ENCODE measurements at places on chromosomes 2 and 18.

GRCh38 chr2:67215214-67216055 is 181.7 kb upstream of the ETAA1 start:
- no peak overlapping the region for H3K27ac ChIP-seq
- no peaks in the 10 kb centered on the region for H3K4me1 ChIP-seq
- H3K27me3 ChIP-seq = no peaks in the 10 kb centered on the region
- no peak for DNase-seq
- no peaks in the 10 kb centered on the region for H3K36me3 ChIP-seq

DNA sequence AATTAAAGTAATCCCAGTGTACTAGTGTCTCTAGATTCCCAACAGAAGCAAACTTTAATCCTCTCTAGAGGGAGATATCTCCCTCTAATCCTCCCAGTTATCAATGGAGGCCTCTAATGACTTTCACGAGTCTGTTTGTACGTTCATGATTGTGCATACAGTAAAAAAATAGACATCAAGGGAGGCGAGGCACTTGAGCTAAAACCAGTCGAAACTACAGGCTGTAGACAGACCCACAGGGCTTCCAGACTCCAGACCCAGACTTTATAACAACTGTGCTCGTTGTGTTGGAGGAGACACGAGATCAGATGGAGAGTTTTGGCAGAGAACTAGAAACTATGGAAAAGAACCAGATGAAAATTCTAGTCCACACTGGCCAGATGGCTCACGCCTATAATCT is 7.0 kb downstream of the DGKD start:
- no peak overlapping the region for H3K4me3 ChIP-seq
- H3K27ac ChIP-seq = no peak overlapping the region
- H3K27me3 ChIP-seq = no peaks in the 10 kb centered on the region
- no peaks in the 10 kb centered on the region for H3K4me1 ChIP-seq
- H3K36me3 ChIP-seq = no peaks in the 10 kb centered on the region

DNA sequence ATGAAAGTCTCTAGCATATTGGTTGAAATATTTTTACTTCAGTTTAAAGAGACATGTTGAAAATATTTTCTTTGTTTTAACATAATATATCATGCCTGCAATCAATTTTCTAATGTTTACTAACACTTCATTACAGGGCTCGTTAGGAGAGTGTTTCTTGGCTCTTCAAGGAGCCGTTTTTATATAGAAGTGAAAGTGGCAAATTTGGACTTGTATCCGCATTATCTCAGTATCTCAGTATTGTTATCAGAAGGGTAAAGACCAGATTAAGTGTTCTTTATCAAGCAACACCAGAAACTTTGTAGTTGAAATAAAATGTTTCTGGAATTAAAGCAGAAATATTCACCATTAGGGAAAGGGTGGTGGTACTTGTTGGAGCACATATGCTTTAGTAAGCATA is 97.8 kb downstream of the BABAM2 start:
- H3K4me1 ChIP-seq = no peaks in the 10 kb centered on the region
- no peak overlapping the region for H3K27ac ChIP-seq
- no peak overlapping the region for H3K4me3 ChIP-seq
- no peaks in the 10 kb centered on the region for H3K27me3 ChIP-seq
- DNase-seq = no peak

- DNase-seq = no peak
- H3K4me1 ChIP-seq = no peaks in the 10 kb centered on the region
- H3K36me3 ChIP-seq = no peaks in the 10 kb centered on the region
Measured at GRCh38 chr18:31424383-31424988, 23.1 kb upstream of the DSG3 start.

DNA sequence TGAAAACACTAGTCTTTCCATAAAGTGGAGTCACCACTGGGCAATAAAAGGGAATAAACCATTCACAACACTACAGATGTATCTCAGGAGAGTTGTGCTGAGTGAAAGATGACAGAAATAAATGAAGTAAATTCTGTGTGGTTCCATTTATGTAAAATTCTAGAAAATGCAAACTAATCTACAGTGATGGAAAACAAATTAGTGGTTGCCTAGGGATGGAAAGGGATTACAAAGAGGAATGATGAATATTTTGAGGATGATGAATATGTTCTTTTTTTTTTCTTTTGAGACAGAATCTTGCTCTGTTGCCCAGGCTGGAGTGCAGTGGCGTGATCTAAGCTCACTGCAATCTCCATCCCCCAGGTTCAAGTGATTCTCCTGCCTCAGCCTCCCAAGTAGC is 123.0 kb downstream of the MAPK4 start:
- no peaks in the 10 kb centered on the region for H3K36me3 ChIP-seq
- H3K4me1 ChIP-seq = no peaks in the 10 kb centered on the region

- DNase-seq = no peak
- H3K27ac ChIP-seq = no peak overlapping the region
- no peaks in the 10 kb centered on the region for H3K27me3 ChIP-seq
- no peaks in the 10 kb centered on the region for H3K36me3 ChIP-seq
- H3K4me3 ChIP-seq = no peak overlapping the region
- H3K4me1 ChIP-seq = no peaks in the 10 kb centered on the region
Measured at GRCh38 chr18:68837665-68838451, 40.0 kb downstream of the CCDC102B start.

DNA sequence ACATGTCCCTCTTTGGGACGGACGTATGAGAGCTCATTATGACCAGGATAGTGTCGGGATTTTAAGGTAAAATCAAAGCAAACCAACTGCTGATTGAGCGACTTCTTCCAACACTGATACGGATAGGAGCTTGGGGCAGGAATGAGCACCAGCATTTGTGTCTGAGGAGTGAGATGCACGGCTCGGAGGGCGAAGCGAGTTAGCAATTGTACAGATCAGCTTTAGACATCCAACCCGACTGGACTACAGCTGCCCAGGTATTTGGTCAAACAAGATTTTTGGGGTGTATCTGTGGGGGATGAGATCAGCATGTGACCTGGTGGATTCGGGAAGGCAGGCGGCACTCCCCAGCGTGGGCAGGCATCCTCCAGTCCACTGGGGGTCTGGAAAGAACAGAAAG is 76.1 kb downstream of the NDUFA10 start:
- peaks cover 18% of the 10 kb centered on the region for H3K4me1 ChIP-seq
- no peaks in the 10 kb centered on the region for H3K36me3 ChIP-seq
- no peaks in the 10 kb centered on the region for H3K27me3 ChIP-seq
- H3K27ac ChIP-seq = no peak overlapping the region
- H3K4me3 ChIP-seq = no peak overlapping the region

DNA sequence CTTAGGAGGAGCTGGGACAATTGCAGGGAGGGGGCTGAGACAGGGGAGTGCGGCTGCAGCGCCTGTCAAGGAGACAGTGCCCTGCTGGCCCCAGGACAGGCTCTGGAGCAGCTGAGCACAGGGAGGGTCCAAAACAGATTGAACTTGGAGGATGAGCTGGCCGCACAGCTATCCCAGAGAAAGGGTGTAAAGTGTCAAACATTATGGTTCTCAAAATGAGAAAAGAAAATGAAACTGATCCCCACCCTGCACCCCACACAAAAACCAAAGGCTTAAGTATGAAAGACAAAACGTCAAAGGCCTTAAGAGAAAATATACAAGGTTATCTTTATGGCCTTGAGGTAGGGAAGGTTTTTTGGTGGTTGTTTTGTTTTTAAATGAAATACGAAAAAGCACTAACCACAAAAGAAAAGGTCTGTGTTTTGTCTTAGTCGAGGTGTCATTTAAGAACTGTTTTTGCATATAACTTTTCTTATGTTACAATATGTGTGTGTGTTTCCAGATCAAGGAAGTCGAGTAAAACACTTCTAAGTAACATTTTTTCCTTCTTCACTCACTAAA is 111.8 kb downstream of the HDAC4 start:
- no peak overlapping the region for H3K4me3 ChIP-seq
- H3K4me1 ChIP-seq = no peaks in the 10 kb centered on the region
- no peaks in the 10 kb centered on the region for H3K36me3 ChIP-seq
- H3K27ac ChIP-seq = peak overlapping the region; percentile 90
- no peaks in the 10 kb centered on the region for H3K27me3 ChIP-seq
- no peak for DNase-seq

DNA sequence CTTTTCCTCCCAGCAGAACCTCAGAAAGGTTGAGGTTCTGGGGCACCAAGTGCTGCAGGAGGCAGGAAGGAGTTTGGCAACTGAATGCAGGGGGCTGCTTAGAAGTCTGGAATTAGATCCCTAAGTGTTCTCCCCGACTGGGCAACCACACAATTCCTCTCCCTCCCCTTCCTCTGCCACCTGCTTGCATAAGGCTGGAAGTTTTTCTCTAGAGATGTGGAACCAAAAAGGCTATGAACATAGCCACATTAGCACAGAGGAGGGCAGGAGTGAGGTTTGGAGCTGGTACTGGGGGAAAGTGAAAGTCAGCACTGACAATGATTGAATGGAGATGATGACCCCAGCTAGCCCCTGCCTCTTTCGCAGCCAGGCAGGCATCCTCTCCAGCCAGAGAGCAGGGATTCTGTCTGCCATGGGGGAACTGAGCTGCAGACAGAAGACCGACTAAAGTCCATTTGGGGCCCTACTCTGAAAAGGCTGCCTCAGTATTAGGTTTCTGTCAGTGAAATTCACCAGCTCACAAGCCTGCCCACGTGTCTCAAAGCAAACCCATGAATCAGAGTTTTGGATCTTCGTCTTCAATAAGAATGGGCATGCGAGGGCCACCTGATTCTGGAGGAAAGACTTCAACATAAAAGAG is 87.9 kb upstream of the ITGA6 start:
- no peak overlapping the region for H3K4me3 ChIP-seq
- DNase-seq = no peak
- no peaks in the 10 kb centered on the region for H3K4me1 ChIP-seq
- no peaks in the 10 kb centered on the region for H3K27me3 ChIP-seq
- no peak overlapping the region for H3K27ac ChIP-seq
- H3K36me3 ChIP-seq = no peaks in the 10 kb centered on the region

GRCh38 chr18:34345738-34346137 is 121.0 kb upstream of the NOL4 start:
- no peaks in the 10 kb centered on the region for H3K4me1 ChIP-seq
- no peak for DNase-seq
- H3K36me3 ChIP-seq = no peaks in the 10 kb centered on the region
- no peak overlapping the region for H3K27ac ChIP-seq
- H3K27me3 ChIP-seq = no peaks in the 10 kb centered on the region

GRCh38 chr2:196759378-196759706 is 40.1 kb downstream of the GTF3C3 start:
- no peak for DNase-seq
- peaks cover 7% of the 10 kb centered on the region for H3K4me1 ChIP-seq
- H3K36me3 ChIP-seq = peaks cover 3% of the 10 kb centered on the region
- H3K27me3 ChIP-seq = no peaks in the 10 kb centered on the region
- peak overlapping the region; percentile 29 for H3K4me3 ChIP-seq

GRCh38 chr18:62729487-62730386 is 14.4 kb downstream of the PHLPP1 start:
- no peaks in the 10 kb centered on the region for H3K27me3 ChIP-seq
- H3K4me3 ChIP-seq = no peak overlapping the region
- H3K4me1 ChIP-seq = no peaks in the 10 kb centered on the region
- H3K27ac ChIP-seq = no peak overlapping the region

GRCh38 chr2:191122638-191123294 is 28.0 kb downstream of the STAT4 start:
- no peaks in the 10 kb centered on the region for H3K4me1 ChIP-seq
- no peak overlapping the region for H3K4me3 ChIP-seq
- no peak for DNase-seq
- no peak overlapping the region for H3K27ac ChIP-seq
- no peaks in the 10 kb centered on the region for H3K36me3 ChIP-seq

DNA sequence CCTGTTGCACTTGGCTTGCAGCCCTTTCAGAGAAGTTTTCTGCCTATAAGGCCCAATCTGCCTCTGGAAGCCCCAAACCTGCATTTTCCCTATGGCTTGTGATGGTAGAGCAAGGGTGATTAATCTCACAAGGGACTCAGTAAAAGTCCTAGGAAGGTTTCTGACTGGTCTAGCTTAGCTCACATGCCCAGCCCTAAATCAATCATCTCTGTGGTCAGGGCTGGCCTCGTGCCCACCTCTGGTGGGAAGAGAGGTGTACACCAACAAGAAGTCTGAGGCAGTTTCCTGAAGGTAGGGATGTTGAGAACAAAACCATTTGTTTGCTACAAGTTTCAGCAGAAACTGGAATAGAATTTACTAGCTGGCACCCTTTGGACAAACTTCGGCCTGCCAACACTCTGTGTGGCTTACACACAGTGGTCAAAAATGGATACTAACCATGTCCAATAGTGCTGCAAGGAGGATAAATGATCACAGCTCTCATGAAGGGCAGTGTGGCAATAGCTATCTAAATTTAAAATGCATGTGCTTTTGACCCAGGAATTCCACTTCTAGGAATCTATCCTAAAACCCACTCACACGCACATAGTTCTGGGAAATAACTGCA is 96.4 kb downstream of the EN1 start:
- H3K27me3 ChIP-seq = no peaks in the 10 kb centered on the region
- H3K4me1 ChIP-seq = no peaks in the 10 kb centered on the region

DNA sequence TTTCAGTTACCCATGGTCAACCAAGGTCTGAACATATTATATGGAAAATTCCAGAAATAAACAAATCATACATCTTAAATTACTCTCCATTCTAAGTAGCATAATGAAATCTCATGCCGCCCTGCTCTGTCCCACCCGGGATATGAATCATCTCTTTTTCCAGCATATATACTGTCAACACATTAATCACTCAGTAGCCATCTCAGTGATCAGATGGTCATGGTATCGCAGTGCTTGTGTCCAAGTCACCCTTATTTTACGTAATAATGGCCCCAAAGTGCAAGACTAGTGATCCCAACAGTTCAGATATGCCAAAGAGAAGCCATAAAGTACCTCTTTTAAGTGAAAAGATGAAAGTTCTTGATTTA is 43.8 kb downstream of the OSBPL6 start:
- H3K4me1 ChIP-seq = no peaks in the 10 kb centered on the region
- DNase-seq = no peak
- no peaks in the 10 kb centered on the region for H3K27me3 ChIP-seq
- no peaks in the 10 kb centered on the region for H3K36me3 ChIP-seq

GRCh38 chr2:100397976-100398375 is 19.5 kb downstream of the CHST10 start:
- H3K27me3 ChIP-seq = no peaks in the 10 kb centered on the region
- H3K27ac ChIP-seq = no peak overlapping the region
- no peaks in the 10 kb centered on the region for H3K4me1 ChIP-seq
- no peak for DNase-seq

DNA sequence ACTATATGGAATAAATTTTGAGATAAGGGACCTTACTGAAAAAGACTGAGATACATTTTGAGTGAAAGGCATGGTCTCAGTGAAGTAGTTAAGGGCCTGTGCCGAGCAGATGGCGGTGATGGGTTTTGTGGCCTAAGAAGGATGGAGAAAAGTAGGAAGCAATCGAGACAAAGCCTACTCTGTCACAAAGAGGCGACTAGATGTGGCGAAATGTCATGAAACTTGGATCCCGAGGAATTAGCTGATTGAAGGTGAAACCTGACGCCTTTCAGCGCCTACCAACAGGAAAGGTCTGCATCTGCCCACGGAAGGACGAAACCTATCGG is 558 bp upstream of the CEP192 start:
- peaks cover 9% of the 10 kb centered on the region for H3K4me1 ChIP-seq
- H3K36me3 ChIP-seq = no peaks in the 10 kb centered on the region
- no peak overlapping the region for H3K27ac ChIP-seq
- no peak for DNase-seq

- peak overlapping the region; percentile 89 for H3K27ac ChIP-seq
- H3K27me3 ChIP-seq = no peaks in the 10 kb centered on the region
- DNase-seq = no peak
- no peaks in the 10 kb centered on the region for H3K36me3 ChIP-seq
- peaks cover 43% of the 10 kb centered on the region for H3K4me1 ChIP-seq
Measured at GRCh38 chr2:65228263-65228750, 676 bp downstream of the ACTR2 start.
